ENCODE measurements at places on chromosomes 7 and 10.
A peak's percentile ranks its signal among the peaks of the same experiment; 100 is the strongest.

DNA sequence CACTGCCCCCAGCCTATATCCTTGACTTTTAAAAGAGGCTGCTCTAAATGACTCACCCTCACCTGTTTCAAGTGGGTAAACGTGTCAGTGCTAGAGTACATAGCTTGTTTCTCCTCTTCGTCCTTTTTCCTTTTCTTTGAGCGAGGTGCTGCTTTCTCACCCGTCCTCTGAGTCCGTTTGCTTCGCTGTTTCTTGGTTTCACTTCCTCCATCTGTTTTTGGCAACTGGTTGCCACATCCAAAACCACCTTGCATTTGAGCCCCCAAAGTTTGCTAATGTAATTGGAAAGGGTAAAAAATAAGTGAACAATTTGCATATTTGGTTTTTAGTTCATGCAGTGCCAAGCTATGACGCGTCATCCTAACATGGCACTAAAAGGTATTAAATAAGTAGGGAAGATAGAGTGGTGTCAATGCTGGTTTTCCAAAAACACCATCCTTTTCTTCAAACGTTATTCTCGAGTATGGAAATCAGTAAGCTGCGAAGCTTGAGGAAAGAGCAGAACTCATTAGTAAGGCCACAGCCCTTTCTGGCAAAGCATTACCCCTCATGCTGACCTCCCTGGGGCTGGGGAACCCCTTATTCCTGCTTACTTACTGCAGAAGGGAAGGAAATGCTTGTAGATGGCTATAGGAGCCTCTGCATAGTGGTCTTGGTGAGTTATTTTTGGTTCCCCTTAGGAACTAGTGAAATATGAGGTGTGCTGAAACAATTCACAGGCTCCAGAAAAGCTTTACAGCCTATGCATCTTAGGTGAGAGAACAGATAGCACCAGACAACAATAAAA, 133.5 kb downstream of the GALNT11 start:
- H3K27ac ChIP-seq: peak overlapping the region; percentile 23
- no peak for DNase-seq
- no peaks in the 10 kb centered on the region for H3K27me3 ChIP-seq
- peaks cover 12% of the 10 kb centered on the region for H3K36me3 ChIP-seq
- no peak overlapping the region for H3K4me3 ChIP-seq

DNA sequence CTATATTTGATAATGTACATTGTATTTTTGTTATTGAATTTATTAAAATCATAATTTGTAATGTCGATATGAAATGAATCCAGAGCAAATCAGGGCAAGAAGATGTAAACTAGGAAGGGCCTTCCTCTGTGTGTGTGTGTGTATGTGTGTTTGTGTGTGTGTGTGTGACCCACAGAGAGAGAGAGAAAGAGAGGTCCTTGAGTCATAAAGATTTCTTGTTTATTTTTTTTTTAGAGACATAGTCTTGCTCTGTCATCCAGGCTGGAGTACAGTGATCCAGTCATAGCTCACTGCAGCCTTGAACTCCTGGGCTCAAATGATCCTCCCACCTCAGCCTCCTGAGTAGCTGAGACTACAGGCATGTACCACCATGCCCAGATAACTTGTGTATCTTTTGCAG, 50.7 kb downstream of the INPP5F start:
- no peak for DNase-seq
- no peaks in the 10 kb centered on the region for H3K4me1 ChIP-seq
- H3K27me3 ChIP-seq: no peaks in the 10 kb centered on the region
- no peak overlapping the region for H3K4me3 ChIP-seq
- no peaks in the 10 kb centered on the region for H3K36me3 ChIP-seq

- peaks cover 44% of the 10 kb centered on the region for H3K4me1 ChIP-seq
- no peak for DNase-seq
- no peak overlapping the region for H3K27ac ChIP-seq
- peaks cover 86% of the 10 kb centered on the region for H3K27me3 ChIP-seq
- H3K4me3 ChIP-seq: peak overlapping the region; percentile 56
Measured at GRCh38 chr7:129784437-129784782, 168.3 kb downstream of the UBE2H start.

- no peak for DNase-seq
- no peak overlapping the region for H3K4me3 ChIP-seq
- H3K4me1 ChIP-seq: no peaks in the 10 kb centered on the region
- peaks cover 56% of the 10 kb centered on the region for H3K36me3 ChIP-seq
- H3K27me3 ChIP-seq: no peaks in the 10 kb centered on the region
- H3K27ac ChIP-seq: peak overlapping the region; percentile 33
Measured at GRCh38 chr10:74118804-74119203, 31.8 kb downstream of the AP3M1 start.

- H3K27me3 ChIP-seq: no peaks in the 10 kb centered on the region
- no peak overlapping the region for H3K27ac ChIP-seq
Measured at GRCh38 chr7:132825932-132826835, 249.9 kb upstream of the PLXNA4 start.

- no peaks in the 10 kb centered on the region for H3K4me1 ChIP-seq
- H3K36me3 ChIP-seq: no peaks in the 10 kb centered on the region
- H3K27ac ChIP-seq: no peak overlapping the region
- DNase-seq: peak; percentile 69
Measured at GRCh38 chr7:35707422-35707821, 12.5 kb upstream of the HERPUD2 start.

DNA sequence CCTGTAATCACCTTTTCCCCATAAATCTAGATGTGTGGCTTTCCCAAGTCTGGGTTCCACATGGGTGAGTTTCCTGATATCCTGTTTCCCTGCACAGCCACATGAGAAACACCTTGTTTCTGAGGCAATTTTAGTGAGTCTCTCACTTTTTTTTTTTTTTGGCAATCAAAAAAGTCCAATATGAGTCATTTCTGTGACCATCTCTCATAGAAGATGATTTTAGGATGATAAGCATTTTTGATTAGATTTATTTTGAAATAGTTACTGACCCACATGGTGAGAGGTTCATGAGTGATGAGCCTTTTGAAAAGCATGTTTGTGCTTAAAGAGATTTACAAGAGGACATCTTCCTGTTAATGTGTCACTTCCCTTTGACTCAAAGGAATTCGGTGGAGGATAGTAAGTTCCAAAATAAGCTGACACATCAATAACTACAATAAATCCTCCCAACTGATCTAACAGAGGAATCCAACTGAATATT, 464.0 kb downstream of the INHBA start:
- DNase-seq: no peak
- no peaks in the 10 kb centered on the region for H3K36me3 ChIP-seq
- no peak overlapping the region for H3K4me3 ChIP-seq

- H3K27ac ChIP-seq: no peak overlapping the region
- H3K36me3 ChIP-seq: no peaks in the 10 kb centered on the region
- no peak for DNase-seq
- no peaks in the 10 kb centered on the region for H3K27me3 ChIP-seq
- H3K4me3 ChIP-seq: no peak overlapping the region
- no peaks in the 10 kb centered on the region for H3K4me1 ChIP-seq
Measured at GRCh38 chr10:4068629-4069028, 283.6 kb upstream of the KLF6 start.

GRCh38 chr7:123533929-123534382, 439 bp downstream of the IQUB start:
- peaks cover 11% of the 10 kb centered on the region for H3K27me3 ChIP-seq
- H3K4me1 ChIP-seq: peaks cover 11% of the 10 kb centered on the region
- no peak overlapping the region for H3K27ac ChIP-seq
- H3K36me3 ChIP-seq: no peaks in the 10 kb centered on the region
- DNase-seq: no peak
- peak overlapping the region; percentile 72 for H3K4me3 ChIP-seq
